Activated CD8-positive, alpha-beta memory T cell treated with anti-CD3 and anti-CD28 coated beads, Interleukin-2, amount 10 ng/mL, durations not matched to agents 7 days and 5 days (primary cell): ENCODE measurements at places on chromosomes 12 and 14. TPM values are rescaled to one million over a fixed set of nuclear protein-coding genes. Genes with fewer than 3 reads are reported as not detected.

GRCh38 chr12:79689477-79690141 lies 1.2 kb downstream of the PAWR start:
- H3K4me1 ChIP-seq: peaks cover 10% of the 10 kb centered on the region
- H3K4me3 ChIP-seq: peak overlapping the region; percentile 61
- H3K36me3 ChIP-seq: peaks cover 2% of the 10 kb centered on the region
- DNase-seq: no peak

DNA sequence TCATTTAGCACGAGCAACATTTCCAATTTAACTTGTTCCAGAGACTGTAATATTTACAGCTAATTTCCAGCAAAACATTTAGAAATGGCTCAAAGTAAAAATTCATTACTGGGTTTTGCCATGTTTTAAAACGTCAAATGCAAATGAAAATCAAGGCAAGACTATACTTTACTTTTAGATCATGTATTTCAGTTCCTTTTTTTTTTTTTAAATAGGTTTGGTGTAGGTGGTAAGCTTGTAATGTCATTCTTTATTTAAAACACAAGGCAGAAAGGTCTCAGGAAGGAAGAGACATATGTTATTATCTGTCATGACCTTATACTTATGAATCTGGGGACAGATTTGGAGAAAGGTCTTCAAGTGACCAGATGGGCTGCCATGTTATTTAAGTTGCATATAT lies 54.1 kb downstream of the GRIP1 start:
- DNase-seq: no peak
- H3K4me3 ChIP-seq: no peak overlapping the region
- no peaks in the 10 kb centered on the region for H3K27me3 ChIP-seq
- no peaks in the 10 kb centered on the region for H3K36me3 ChIP-seq
- no peaks in the 10 kb centered on the region for H3K4me1 ChIP-seq

DNA sequence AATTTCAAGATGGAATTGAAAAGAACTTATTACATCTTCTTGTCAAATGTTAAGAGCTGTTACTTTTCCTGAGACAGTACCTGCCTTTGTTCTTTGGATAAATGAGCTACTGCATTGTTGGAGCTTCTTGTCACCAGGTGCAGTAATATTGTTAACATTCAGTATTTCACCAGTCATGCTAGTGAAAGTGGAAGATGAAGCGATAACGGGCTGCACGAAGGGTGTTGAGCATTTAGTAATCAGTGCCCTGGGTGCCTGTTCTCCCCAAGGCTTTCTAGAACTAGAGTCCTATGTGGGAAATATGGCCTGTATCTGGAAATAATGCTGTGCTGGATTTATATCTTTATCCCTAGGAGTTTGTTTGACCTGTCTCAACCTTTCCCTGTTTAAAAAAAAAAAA lies 83.2 kb downstream of the PPP2R5C start:
- H3K4me1 ChIP-seq: peaks cover 82% of the 10 kb centered on the region
- H3K4me3 ChIP-seq: no peak overlapping the region
- H3K36me3 ChIP-seq: peaks cover 18% of the 10 kb centered on the region
- H3K27me3 ChIP-seq: no peaks in the 10 kb centered on the region
- H3K27ac ChIP-seq: no peak overlapping the region

DNA sequence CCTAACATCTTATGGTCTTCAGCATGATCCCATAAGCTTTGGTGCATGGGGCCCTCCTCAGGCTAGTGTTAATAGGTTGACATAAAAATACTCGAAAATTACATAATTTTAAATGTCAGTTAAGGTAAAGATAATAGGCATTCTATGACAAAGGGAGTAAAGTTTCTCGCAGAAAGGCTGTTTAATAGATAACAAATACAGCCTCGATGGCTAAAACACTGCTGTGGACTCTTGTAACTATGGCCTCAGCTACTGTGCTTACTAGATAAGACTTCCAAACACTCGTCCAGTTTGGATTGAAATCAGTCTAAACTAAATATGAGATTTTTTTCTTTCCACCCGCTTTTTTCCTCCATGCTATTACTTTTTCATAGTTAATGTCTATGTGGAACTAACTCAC lies 23.2 kb upstream of the MGST1 start:
- no peaks in the 10 kb centered on the region for H3K4me1 ChIP-seq
- no peak for DNase-seq
- no peaks in the 10 kb centered on the region for H3K36me3 ChIP-seq

DNA sequence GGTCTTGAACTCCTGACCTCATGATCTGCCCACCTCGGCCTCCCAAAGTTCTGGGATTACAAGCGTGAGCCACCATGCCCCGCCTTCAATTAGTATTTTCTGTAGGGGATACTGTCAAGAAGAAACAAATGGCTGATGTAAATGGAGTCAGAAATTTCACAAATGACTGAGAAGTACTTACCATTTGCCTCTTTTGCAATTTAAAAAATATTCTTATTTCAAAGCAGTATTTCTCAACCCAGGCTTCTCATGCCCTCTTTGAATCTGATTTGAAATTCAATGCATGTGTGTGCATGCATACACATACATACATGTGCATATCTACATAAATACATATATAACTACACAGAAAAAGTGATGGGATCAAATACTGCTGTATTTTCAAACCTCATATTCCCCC lies 4.4 kb downstream of the PSMA6 start:
- no peak for DNase-seq
- H3K27ac ChIP-seq: peak overlapping the region; percentile 32
- H3K36me3 ChIP-seq: peaks cover 26% of the 10 kb centered on the region

DNA sequence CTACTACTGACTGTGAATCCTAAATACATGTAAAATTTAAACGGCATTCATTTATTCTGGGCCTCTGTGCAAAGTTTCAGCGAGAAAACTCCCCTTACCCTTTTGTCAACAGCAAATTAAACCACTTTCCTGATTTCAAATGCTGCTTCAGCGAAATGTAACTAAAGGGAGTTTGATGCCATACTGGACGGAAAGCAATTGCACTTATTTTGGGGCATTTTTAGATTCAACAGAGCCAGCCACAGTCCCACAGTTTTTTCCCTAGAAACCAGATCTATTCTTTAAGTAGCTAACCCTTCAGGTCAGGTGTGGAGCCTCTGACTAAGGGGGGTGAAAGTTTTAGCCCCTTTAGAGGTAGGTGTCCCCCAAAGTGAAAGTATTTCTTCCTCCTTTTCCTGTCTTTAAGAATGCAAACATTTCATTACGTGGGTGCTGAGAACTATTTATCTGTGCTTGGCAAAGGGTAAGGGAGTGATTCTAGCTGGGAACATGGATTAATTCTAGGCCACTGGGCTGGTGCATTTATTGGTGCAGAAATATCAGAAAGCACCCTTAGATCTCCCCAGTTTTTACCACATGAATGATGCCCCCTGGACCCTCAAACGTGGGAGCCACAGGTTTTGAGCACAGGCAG lies 72.7 kb downstream of the SPTB start:
- H3K4me3 ChIP-seq: no peak overlapping the region
- no peak for DNase-seq
- H3K4me1 ChIP-seq: no peaks in the 10 kb centered on the region

DNA sequence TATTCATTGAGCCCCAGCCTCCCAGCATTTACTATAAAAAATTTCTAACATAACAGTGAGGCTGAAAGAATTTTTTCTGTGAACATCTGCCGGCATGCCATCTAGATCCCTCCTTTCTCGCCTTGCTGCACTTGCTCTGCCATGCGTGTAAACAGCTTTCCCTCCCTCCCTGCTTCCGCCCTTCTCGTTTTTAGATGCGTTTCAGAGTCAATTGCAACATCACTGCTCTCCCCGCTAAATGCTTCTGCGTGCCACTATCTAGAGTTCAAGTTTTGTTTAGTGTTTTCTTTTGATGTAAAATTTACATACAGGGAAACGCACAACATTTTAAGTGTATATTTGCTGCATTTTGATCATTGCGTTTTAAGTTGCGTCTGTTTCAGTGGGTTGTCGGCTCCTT lies 83.6 kb downstream of the CCDC92 start:
- H3K36me3 ChIP-seq: no peaks in the 10 kb centered on the region
- H3K27me3 ChIP-seq: peaks cover 28% of the 10 kb centered on the region
- no peak overlapping the region for H3K4me3 ChIP-seq
- H3K4me1 ChIP-seq: no peaks in the 10 kb centered on the region
- DNase-seq: no peak

- peak; percentile 62 for DNase-seq
- H3K36me3 ChIP-seq: peaks cover 1% of the 10 kb centered on the region
- H3K27ac ChIP-seq: peak overlapping the region; percentile 83
These were observed 61.2 kb downstream of the FBXL14 start for GRCh38 chr12:1533205-1533601.

GRCh38 chr12:16555630-16556029 lies 50.3 kb downstream of the LMO3 start:
- H3K4me1 ChIP-seq: no peaks in the 10 kb centered on the region
- H3K27ac ChIP-seq: no peak overlapping the region
- no peak overlapping the region for H3K4me3 ChIP-seq
- no peaks in the 10 kb centered on the region for H3K36me3 ChIP-seq
- DNase-seq: no peak
- H3K27me3 ChIP-seq: no peaks in the 10 kb centered on the region

GRCh38 chr12:105555556-105556295 lies 225.2 kb downstream of the C12orf75 start:
- no peak overlapping the region for H3K4me3 ChIP-seq
- H3K36me3 ChIP-seq: no peaks in the 10 kb centered on the region
- no peak overlapping the region for H3K27ac ChIP-seq
- H3K4me1 ChIP-seq: no peaks in the 10 kb centered on the region

DNA sequence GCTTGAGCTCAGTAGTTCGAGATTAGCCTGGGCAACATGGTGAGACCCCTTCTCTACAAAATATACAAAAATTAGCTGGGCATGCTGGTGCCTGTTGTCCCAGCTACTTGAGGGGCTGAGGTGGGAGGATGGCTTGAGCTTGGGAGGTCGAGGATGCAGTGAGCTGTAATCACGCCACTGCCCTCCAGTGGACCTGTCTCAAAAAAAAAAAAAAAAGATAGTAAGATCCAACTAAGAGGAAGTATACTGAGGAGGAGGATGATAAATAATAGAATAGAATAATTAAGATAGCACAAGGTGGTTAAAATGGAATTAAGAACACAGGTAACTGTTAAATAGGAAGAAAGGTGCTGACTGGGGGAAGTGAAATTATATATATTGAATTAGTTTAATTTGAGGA lies 37.0 kb upstream of the BAZ1A start:
- H3K27me3 ChIP-seq: no peaks in the 10 kb centered on the region
- no peak overlapping the region for H3K27ac ChIP-seq
- H3K4me1 ChIP-seq: no peaks in the 10 kb centered on the region
- no peak overlapping the region for H3K4me3 ChIP-seq
- H3K36me3 ChIP-seq: no peaks in the 10 kb centered on the region
- DNase-seq: no peak

DNA sequence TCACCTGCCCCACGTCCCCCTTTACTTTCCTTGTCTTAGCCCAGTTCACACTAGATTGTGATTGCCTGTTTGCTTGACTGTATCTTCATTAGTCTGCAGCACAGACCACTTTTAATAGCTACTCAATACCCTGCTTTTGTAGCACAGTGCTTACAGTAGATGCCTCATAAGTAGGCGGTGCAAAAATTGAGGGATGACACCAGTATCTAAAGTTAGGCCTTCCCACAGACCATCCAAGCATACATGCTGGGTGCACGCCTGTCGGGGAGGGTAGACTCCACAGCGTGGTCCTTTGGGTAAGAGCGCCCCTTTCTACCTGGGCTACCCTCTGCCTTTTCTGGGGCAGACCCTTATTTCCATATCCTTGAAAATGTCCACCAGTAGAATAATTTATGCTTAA lies 140.8 kb downstream of the GCH1 start:
- DNase-seq: no peak
- H3K4me3 ChIP-seq: no peak overlapping the region
- H3K27me3 ChIP-seq: peaks cover 14% of the 10 kb centered on the region
- peaks cover 11% of the 10 kb centered on the region for H3K4me1 ChIP-seq

The AKAP6 gene
- total RNA-seq: 0.85 TPM

The TPPP2 gene
- total RNA-seq: not detected

The BBS10 gene
- 4.6 TPM for total RNA-seq

The TMEM52B gene
- total RNA-seq: not detected

The SLC17A8 gene
- total RNA-seq: not detected
